ENCODE measurements at places on chromosomes 13 and 19.

- DNase-seq: no peak
These were observed 377.0 kb downstream of the DLEU7 start for GRCh38 chr13:50466456-50466855.

DNA sequence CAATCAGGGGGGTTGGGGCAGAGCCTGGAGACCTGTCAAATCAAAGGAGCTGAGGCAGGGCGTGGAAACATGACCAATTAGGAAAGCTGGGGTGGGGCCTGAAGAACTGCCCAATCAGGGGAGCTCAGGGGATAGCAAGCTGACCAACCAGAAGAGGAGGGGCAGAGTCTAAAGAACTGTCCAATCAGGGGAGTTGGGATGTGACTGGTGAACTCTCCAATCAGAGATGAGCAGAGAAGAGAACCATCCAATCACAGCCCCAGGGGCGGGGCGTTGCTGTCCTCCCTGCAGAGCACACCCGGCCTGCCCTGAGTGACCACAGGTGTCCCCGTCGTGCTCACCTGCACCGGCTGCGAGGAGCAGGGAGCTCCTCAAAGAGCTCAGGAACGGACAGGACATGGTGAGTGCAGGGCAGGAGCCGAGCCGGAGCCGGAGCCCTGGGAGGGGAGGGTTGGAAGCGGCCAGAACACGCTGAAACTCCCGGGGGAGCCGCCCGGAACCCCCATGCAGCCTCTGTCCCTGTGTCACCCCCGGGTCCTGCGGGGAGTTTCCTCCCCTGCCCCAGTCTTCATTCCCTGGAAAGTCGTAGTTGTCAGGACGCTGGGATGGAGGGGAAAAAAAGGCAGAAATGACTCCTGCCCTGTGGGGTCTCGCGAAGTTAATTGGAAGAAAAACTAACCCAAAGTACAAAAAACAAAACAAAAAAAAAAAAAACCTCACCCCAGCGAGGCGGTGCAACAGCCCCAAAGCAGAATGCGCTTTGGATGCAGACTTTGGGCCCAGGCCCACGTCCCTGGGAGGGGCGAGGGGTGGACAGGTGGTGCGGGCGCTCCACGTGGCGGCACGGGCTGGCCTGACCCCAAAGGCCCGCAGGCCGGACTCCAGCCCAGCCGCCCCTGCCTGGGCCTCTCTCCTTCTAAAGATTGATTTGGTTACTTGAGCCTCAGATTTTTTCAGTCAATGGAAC, at the start of gene ZNF556:
TSS of gene ZNF556 (plus strand) at position 311 of the 967 bp plus-strand sequence. CDS start at position 398, 87 bp downstream.
- no peak for DNase-seq

DNA sequence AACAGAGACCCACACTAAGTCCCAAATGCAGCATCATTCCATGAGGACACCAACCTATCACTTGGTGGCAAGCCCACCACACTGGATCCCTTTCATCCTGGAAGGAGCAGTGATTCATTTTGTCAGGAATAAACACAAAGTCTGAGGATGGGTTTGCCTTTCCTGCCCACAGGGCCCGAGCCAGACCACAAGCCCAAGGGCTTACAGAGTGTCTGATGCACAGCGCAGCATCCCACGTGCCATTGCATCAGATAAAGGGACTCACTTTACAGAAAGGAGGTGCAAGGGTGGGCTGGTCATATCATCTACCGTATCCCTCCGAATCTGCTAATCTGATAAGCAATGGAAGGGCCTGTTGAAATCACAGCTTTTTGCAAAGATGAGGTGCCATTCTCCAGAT, 12.2 kb upstream of the KCTD15 start:
- no peak for DNase-seq

DNA sequence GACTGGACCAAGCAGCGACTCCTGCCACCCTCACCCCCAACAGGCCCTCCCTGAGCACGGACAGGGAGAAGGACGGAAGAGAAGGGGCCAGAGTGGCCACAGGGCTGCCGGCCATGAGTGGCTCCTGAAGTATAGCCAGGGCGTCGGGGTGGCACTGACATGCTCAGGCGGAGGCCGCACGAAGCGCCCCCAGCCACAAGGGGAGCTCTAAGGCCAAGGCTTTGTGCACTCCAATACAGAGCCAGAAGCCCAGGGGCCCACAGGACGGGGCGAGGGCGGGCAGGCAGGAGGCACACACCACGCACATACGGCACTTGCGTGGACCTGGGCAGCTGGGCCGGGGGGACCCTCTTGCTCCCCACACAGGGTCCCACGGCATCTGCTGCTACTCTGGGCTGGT, 52.0 kb downstream of the KLF2 start:
- DNase-seq: peak; percentile 34

- DNase-seq: peak; percentile 15
These were observed 13.1 kb downstream of the IRS2 start for GRCh38 chr13:109773276-109773675.

DNA sequence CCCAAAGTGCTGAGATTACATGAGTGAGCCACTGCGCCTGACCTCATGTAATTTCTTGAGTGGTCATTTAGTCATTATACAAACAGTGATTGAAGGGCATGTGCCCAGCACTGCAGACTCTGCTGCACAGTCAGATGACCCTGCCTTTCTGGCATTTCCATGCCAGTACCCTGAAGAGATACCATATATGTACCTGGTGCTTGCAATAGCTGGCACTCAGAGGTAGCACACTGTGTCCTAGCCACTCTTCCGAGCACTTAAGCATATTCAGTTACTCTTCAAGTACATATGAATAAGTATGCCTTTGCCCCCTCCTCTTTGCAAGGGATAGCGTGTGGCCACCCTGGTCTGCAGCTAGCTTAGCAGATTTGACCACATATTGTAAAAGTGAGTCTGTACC, 15.5 kb downstream of the STX10 start:
- no peak for DNase-seq

- DNase-seq: peak; percentile 69
These were observed 26.3 kb downstream of the ZNF844 start for GRCh38 chr19:12090807-12091206.

DNA sequence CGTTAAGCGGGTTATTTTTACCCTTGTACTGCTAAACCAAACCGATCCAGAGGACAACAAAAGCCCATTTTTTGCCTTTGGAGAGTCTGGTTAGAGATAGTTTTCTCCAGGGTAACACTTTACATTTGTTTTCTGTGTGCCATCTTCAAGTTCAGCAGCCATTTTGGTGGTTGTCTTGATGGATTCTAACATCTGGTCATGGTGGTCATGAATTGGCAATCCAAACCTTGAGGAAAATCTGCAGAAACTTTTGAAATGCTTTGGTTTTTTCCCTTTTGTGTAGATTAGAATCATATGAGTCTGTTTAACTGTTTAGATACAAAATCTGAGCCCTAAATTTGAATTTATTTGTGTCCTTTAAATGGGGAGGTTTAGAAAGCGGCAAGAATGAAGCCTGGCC, 16.6 kb downstream of the HNRNPM start:
- DNase-seq: no peak

DNA sequence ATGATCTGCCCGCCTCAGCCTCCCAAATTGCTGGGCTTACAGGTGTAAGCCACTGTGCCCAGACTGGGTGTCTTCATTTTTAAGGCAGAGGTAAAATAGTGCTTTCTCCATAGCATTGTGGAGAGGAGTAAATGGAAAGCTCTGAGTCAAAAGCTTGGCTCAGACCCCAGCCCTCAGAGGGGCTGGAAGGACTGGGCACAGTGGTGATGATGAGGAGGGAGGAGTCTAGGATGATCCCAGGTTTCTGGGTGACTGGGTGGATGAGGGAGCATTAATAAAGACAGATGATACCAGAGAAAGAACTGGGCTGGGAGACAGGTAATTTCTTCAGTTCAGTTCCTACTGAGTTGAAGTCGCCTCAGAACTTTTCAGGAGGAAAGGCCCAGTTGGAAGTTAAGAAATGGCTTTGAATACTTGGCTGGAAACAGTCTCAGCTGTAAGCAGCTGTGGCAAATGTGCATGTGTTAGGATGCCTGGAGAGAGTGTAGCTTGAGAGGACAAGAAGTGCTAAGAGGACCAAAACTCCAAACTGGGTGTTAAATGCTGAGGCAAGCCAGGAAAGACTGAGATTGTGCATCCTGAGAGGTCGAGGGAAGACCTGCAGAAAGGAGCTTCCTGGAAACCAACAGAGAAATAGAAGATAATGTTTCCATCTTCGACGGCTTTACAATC, 37.1 kb upstream of the MEDAG start:
- no peak for DNase-seq

GRCh38 chr13:86572115-86572514, 772.9 kb upstream of the SLITRK6 start:
- no peak for DNase-seq

DNA sequence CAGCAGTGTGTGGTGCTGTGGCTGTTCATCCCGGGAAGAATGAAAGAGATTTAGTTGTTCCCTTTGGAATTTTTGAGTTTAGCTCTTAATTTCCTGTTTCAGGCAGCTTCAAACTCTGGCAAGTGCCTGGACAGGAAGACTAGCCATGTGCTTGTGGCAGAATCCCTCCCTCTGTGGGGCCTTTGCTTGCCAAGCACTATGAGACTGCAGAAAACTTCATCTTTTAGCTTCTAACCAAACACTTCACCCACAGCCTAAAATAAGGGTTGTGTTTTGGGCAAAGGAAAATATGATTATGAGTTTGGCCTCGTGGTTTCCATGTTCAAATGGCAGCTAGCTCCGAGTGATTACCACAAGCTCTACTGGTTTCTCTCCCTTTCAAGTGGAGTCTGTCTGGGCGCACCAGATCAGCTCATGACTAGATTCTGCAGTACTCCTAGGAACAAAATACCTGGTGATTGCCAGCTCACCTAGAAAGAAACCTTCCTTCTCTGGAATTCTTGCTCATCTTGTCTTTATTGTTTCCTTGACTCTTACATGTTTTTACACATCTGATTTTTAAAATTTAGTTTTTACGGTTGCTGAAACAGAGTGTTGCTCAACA, 707.5 kb downstream of the SLITRK6 start:
- no peak for DNase-seq

GRCh38 chr13:58480061-58480460, 848.5 kb downstream of the PCDH17 start:
- no peak for DNase-seq

GRCh38 chr19:57053401-57053800, 66.4 kb upstream of the USP29 start:
- DNase-seq: no peak

Data from activated naive CD4-positive, alpha-beta T cell treated with Interleukin-2 at 50 U/mL for 16 hours (primary cell).